ENCODE measurements at places on chromosomes 6 and 20.

DNA sequence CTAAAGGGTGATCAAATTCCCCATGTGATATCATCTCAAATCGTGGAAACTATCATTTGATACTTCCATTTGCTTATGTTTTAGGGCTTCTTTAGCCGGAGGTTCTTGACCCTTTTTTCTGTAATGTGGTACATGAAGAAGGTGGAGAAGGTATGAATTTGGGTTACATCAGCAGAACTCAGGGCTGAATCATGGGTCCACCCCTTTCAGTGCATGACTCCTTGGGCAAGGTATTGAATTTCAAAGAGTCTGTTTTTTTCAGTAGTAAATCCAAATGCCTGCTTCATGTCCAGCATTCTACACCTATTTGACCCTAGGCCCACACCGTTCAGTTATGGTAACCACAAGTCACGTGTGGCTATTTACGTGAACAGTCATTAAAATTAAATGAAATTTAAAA lies 30.6 kb upstream of the QKI start:
- no peak for DNase-seq

DNA sequence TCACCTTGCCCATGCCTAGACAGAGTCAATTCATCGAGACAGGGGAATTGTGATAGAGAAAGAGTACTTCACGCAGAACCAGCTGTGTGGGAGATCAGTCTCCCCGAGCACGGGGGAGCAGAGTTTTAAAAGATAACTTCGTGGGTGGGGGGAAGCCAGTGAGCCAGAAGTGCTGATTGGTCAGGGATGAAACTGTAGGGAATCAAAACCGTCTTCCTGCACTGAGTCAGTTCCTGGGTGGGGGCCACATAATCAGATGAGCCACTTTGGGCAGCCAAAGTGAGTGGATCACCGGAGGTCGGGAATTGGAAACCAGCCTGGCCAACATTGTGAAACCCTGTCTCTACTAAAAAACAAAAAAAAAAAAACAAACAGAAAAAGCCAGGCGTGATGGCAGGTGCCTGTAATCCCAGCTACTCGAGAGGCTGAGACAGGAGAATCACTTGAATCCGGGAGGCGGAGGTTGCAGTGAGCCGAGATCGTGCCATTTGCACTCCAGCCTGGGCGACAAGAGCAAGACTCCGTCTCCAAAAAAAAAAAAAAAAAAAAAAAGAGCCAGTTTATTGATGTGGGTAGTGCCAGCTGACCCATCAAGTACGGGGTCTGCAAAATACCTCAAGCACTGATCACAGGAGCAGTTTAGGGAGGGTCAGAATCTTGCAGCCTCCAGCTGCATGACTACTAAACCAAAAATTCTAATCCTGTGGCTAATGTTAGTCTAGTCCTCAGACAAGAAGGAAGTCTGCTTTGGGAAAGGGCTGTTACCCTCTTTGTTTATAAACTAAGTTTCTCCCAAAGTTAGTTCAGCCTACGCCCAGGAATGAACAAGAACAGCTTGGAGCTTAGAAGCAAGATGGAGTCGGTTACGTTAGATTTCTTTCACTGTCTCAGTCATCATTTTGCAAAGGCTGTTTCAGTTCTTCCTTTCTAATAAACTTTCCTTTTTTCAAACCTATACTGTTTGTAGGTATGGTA lies 3.9 kb upstream of the TRIM39 start:
- peak; percentile 40 for DNase-seq

GRCh38 chr6:126233192-126233591 lies 106.7 kb upstream of the CENPW start:
- no peak for DNase-seq

DNA sequence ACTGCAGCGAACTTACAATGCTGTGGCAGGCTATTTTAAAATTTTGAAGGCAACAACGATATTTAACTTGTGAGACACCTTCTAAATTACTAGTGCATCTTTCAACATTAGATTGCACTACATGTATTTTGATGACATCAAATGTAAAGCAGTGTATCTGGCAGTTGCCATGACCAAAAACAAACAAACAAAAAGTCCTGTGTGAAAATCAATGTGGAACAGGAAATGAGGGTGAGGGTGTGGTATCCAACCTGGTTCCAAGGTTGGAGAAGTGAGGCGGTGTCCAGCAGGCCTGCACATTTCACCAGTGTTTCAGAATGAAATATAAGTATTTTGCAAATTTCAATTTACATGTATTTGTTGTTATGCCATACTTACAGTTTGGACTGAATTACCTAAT lies 112.0 kb downstream of the LAMP5 start:
- DNase-seq: no peak

- no peak for DNase-seq
Observed at GRCh38 chr6:133683308-133683580, 205.7 kb upstream of the TCF21 start.

GRCh38 chr6:166545156-166546034 lies 41.1 kb downstream of the RAMACL start:
- no peak for DNase-seq

- DNase-seq: no peak
Observed at GRCh38 chr20:61328911-61329558, 77.0 kb downstream of the CDH4 start.

DNA sequence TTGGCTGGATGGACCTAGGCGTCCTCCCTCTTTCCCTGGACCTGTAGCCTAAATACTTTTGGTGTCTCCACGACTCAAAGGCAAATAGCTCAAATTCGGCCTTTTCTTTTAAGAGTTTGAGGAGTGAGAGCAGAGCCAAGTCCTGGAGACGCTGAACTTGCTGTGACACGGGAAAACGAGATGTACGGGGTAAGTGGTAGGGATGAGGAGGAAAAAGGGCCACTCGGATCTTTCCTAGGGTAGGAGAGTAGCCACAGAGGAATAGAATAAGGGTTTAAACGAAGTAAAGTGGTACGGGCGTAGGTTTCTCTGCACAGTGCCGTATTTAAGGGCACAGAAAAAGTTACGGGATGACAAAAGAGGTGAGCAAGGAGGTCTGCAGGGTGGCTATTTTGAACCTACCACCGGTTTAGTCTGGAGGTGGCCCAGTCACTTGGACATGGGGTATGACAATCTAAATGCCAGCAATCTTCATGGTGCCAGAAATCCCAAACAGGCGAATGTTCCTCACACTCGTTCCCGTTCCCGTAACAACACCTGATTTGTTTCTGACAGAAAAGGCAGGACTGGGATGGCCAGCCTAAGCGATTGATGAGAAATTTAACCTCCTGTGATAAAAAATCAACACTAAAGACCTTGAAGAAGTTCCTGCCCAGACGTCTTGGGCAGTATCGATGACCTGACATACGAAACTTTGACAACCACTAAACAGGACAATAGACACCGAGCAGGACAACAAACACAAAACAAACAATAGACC lies 149.3 kb downstream of the TRIM27 start:
- no peak for DNase-seq

DNA sequence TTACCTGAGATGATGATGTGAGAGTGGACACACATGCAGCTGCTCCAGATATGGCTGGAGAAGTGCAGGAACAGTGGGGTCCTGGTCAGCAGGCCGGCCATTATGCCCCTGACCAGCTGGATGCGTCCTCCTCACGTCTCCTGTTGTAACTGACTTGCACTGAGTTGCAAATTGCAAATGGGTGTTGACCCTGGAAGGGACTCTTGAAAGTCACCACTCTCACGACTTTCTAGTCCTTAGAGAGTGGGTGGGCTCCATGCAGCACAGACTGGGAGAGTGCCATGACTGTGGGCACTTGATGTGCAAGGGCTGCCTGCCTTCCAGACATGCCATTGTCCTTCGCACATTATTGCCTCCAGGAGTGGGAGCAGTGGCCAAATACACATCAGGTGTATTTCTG lies 10.8 kb downstream of the FAM83D start:
- no peak for DNase-seq

DNA sequence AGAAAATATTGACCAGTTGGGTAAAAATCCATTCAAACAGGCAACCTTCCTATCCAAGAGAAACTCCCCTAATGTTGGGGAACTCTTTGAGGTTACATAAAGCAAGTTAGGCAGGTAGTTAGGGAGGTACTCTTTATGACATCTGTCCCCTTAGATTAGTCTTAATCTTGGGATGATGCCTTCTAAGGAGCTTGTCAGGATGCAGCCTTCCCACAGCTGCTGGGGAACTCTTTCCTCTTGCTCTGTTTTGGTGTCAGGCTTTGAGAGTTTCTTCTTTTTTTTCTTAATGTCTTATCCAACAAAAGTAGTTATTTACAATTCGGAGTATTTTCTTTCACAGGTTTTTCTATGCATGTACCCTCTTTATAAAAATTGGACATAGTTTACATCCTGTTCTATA lies 194.8 kb downstream of the CDKAL1 start:
- DNase-seq: no peak
